ENCODE measurements at places on chromosomes 1 and 21.
A peak's percentile ranks its signal among the peaks of the same experiment; 100 is the strongest.

GRCh38 chr1:8013800-8014199 lies 12.3 kb downstream of the ERRFI1 start:
- DNase-seq = no peak

GRCh38 chr1:201938440-201939035 lies 7.8 kb downstream of the LMOD1 start:
- DNase-seq = no peak

DNA sequence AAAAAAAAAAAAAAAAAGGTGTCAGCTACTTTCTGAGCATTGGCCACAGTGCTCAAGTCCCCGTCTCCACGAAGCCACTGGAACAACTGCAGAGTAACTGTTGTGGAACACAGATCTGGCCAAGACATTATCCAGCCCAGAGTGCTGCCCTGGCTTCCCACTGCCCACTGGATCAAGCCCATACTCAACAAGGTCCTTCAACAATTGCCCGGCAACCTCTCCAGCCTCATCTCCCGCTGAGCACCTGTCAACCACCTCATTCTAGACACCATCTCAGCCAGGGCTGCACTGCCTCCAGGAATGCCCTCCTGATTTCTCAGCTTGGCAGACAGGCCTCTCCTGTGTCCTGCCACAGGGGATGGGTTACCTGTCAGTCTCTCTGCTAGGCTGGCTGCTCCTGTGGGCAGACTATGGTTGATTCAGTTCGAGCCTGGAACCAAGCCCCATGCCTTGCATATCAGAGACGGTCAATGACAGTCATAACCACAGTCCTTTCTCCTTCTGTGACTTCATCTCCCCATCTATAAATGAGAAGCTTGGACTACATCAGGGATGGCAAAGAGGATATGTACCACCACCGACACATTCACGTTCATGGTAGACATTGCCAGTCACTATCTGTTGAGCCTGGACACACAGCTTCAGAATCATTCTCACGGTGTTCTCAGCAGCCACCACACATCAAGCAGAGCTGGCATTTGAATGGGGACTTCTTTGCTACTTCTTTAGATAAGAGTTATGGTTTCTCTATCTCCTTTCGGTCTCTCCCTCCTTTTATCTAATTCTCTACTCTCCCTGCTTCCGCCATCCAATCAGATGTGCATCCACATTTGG lies 76.9 kb downstream of the MRPL37 start:
- DNase-seq = no peak

DNA sequence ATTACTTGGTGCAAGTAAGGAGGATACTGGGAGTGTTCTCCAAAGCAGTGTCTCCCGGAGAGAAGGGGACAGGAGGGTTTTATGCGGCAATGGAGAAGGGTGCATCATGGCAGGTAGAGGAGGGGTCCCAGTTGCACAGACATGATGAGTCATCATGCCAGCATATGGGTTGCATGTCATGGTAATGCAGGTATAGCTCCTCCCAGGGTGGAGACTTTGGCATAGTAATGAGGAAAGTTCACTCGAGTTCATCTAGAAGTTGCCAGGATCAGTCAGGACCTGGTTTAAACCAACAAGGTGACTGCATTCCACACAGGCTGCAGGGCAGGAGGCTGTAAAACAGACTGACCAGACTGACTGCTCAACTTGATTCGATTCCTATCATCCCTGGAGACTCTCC lies 355.7 kb upstream of the DUSP10 start:
- DNase-seq = no peak

- DNase-seq = no peak
Observed at GRCh38 chr1:245432228-245432875, 277.6 kb downstream of the KIF26B start.

GRCh38 chr1:44318097-44319088 lies 36.7 kb downstream of the ERI3 start:
- DNase-seq = peak; percentile 31

- DNase-seq = peak; percentile 25
Observed at GRCh38 chr1:6099787-6100765, 54.4 kb downstream of the KCNAB2 start.

- DNase-seq = no peak
Observed at GRCh38 chr1:17161926-17162800, 42.8 kb upstream of the PADI1 start.

- DNase-seq = no peak
Observed at GRCh38 chr1:245804696-245805095, 649.9 kb downstream of the KIF26B start.

DNA sequence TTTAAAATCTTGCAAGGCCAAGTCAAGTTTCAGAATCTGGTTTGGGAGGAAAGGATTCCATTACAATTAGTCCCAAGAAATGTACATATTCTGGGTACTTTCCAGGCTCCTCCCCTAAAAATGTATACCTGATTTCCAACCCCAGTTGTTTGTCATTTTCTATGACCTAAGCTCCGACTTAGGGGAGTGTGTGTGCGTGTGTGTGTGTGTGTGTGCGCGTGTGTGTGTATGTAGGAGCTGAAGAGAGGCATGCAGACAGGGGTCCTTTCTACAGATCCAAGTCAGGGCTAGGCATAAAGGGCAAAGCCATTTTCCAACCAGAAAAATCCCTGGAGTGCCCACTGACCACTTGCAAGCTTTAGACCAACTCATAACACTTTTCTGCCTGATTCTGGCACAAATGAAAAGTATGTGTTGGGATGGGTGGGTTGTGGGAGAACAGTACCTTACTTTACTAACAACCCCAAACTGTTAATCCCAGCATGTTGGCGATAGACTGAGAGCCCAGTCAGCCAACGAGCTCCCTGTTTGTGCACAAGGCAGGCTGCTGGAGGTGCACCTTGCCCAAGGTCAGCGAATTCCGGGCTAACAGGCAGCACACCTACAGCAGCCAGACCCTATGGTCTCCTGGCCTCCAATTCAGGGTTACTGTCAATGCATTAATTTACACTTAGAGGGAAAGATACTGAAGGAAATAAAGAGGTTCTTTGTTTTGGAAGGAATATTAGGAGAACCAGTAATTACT lies 1.7 kb downstream of the TRABD2B start:
- DNase-seq = no peak

GRCh38 chr1:165303386-165303785 lies 53.1 kb downstream of the LMX1A start:
- peak; percentile 42 for DNase-seq

- peak; percentile 44 for DNase-seq
Observed at GRCh38 chr1:48817505-48818114, 40.9 kb upstream of the BEND5 start.

GRCh38 chr1:84749427-84749826 lies 59.2 kb upstream of the SSX2IP start:
- no peak for DNase-seq

GRCh38 chr1:44012404-44012803 lies 18.9 kb downstream of the SLC6A9 start:
- no peak for DNase-seq

DNA sequence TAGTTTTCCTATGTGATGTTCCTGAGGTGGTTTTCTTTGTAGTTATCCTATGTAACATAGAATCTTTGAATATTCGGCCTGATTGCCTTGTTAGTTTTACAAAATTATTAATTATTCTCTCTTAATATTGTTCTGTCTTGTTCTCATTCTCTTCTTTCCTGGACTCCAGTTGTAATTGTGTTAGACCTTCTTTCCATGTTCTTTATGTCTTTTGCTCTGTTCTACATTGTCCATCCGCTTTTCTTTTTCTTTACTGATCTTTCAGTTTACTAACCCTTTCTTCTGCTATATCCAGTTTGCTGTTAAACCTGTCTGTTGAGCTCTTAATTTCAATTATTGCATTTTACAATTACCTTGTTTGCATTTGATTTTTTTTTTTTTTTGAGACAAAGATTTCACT lies 89.3 kb downstream of the PEX14 start:
- no peak for DNase-seq

GRCh38 chr1:31937300-31938183 lies 626 bp downstream of the PTP4A2 start:
- DNase-seq = peak; percentile 90

GRCh38 chr1:107842241-107842640 lies 122.7 kb downstream of the VAV3 start:
- no peak for DNase-seq

DNA sequence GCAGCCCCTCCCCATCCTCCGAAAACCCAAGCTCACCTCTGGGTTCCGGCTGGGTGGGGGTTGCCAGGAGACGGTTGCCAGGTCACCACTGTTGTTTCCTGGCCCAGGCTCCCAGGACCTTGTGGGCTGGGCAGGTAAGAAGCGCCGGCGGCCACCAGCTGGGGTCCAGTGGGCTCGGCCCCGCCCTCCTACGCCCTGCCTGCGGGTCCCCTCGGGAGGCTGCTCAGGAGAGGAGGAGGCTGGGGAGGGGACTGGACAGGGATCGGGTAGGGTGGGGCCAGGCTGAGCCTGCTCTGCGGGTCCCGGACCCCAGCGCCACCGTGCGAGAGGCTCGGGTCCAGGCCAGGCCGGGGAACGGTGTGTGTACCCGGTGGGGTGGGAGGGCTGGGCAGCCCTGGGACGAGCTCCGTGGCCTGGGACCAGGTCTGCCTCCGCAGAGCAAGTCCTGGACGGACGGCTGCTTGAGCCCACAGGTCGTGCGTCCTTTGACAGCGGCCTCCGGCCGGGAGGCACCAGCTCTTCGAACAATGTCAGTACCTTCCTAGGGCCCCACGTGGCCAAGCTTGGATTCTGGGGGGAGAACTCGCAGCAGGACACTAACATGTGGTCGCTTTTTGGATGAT lies at the start of gene TTLL10:
TSS of gene TTLL10 (plus strand) at position 88 of the 623 bp plus-strand sequence. CDS start 5,336 bp downstream, outside the sequence.
- peak; percentile 25 for DNase-seq

- peak; percentile 74 for DNase-seq
Observed at GRCh38 chr1:230807029-230807428, 59.8 kb downstream of the CAPN9 start.

GRCh38 chr1:53643881-53644390 lies 95.0 kb downstream of the GLIS1 start:
- peak; percentile 6 for DNase-seq

GRCh38 chr1:94514095-94514727 lies 27.3 kb downstream of the F3 start:
- DNase-seq = no peak

DNA sequence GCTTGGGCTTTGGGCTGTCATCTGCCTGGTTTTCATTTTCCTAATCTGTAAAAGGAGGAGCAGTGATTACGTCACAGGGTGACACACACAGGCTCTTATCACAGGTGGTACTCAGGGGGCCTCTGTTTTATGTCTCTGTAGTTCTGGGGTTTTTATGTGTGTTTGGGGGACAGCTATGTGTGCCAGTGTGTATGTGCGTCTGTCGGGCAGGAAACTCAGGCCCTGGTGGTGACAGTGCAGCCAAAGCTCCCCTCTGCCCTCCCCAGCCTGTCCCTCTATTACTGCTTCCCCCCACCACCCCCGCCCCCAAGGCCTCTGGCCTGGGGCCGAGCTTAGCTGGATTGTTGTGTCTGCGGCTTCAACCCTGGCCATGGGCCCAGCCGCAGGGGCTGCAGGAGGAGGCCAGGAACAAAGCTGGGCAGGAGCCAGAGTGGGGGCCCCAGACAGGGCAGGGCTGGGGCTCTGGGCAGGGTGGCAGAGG lies 13.3 kb downstream of the MFAP2 start:
- DNase-seq = peak; percentile 89

DNA sequence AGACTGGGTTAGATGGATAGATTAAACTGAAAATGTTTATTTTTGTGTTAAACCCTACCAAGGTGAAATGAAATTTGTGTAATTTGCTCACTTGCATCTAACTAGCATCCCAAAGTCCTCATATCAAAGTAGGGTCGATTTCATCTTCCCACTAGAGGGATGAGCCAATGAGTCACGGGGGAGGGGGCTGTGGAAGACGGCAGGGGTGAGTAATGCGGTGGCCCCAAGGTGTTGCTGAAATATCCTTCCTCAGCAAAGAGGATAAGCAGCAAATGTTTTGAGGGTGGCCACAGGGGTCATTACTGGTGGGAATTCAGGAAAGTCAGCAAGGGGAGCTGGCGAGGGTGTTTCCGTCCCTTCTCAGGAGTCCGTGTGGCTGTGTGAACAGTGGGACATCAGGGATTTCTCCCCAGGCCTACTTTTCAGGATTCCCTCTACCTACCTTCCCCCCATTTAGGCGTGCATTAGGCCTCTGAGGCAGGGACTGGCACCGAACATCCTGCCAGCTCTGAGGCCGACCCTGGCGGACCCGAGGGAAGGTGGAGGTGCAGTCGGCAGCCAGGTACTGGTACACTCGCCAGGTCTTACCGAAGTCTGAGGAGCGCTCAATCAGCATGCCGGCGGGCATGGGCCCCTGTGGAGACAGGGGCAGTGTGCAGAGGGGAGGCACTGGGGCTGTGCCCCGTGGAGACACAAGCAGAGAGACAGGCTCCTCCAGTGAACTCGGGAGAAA lies 18.1 kb downstream of the LAMB3 start:
- no peak for DNase-seq

DNA sequence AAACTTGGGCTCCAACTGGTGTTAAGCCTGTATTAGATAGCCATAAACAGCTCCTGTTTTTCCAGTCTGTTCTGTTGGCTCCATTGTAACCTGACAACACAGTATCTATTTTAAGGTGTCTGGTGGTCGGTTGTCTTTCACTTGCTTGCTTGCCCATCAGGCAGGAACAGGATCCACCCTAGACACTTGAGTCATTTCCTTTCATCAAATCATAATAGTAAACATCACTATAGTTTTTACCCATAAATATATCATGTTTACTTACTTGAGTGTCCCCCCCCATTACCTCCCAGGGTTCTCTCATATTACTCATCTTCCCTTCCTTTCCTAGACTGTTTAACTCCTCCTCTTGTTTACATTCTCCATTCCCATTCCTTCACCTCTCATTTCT lies 2.9 kb downstream of the DDI2 start:
- DNase-seq = no peak

- peak; percentile 69 for DNase-seq
Observed at GRCh38 chr1:204408074-204408507, 3.5 kb downstream of the PPP1R15B start.

- DNase-seq = no peak
Observed at GRCh38 chr21:45259206-45259840, 28.4 kb downstream of the POFUT2 start.

GRCh38 chr21:29557200-29557599 lies 258.5 kb downstream of the BACH1 start:
- DNase-seq = no peak

- peak; percentile 38 for DNase-seq
Observed at GRCh38 chr1:41768583-41768982, 150.1 kb downstream of the HIVEP3 start.

DNA sequence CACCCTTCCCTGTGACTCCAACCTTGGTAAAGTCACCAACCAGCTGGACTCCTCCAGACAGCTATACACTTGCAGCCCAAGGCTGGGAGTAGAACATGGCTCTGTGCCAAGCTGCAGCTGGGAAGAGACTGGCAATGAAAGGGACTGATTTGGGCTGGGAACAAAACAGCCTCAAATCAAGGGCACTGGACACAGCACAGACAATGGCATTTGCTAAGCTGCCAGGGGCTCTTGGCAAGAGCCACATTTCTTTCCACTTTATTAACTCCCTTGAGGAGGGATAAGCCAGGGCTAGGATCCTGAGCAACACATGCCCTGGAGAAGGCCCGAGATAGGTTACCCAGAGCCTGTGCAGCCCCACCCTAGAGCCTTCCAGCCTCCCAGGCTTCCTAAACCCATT lies 12.0 kb downstream of the SYT11 start:
- DNase-seq = peak; percentile 77

DNA sequence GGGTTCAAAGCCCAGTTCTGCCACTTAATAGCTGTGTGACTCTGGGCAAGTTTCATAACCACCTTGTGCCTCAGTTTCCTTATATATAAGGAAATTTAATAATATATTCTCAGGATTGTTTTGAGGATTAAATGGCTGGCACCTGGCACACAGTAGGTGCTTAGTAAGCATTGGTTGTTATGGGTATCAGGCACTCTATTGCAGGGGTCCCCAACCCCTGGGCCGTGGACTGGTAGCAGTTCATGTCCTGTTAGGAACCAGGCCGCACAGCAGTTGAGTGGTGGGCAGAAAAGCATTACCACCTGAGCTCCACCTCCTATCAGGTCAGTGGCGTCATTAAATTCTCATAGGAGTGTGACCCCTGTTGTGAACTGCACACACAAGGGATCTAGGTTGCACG lies 18.5 kb downstream of the PARS2 start:
- no peak for DNase-seq

All from right hindlimb (tissue), 1 donor.